ENCODE measurements at places on chromosomes 6 and 20. TPM values are rescaled to one million over a fixed set of nuclear protein-coding genes. Genes with fewer than 3 reads are reported as not detected.
A peak's percentile ranks its signal among the peaks of the same experiment; 100 is the strongest.

DNA sequence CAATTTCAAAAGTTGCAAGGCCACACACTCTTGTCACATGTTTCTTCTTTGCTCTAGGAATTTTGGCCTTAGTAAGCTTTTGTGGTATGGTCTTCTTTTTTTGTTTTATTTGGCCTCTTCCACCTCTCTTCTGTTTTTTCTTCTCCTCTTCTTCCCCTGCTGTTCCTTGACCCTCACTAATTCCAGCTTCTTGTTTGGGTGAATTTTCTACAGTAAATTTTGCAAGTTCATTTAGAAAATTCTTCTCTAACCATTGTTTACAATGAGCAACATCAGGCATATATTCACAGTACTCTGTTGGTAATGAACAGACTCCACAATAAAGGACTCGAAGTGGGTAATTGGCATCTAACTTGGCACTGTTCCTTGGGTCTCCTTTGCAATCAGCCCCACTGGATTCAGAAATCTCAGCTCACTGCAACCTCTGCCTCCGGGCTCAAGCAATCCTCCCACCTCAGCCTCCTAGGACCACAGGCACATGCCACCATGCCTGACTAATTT is 5.0 kb downstream of the ASIP start:
- no peak for DNase-seq

PIGT gene
- 129 TPM for total RNA-seq

- DNase-seq, result peak; percentile 15
Observed at GRCh38 chr20:47809161-47809960, 24.1 kb upstream of the SULF2 start.

DNA sequence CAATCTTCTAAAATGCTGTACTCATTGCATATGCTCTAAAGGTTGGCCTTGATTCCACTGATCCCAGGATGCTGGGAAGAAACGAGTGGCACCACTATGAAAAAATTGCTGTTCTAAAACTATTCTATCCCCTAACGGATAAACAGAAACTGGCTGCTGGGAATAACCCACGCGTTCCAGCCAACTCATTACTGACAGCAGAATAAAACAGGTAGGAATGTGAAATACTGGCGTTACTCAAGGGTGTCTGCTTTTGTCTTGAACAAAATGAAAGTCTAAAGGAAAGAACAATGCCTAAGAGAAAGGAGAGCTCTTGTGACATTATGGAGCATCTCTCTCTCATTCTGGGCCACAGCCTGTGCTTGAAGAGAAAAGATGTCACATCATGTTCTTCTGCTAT is 26.1 kb downstream of the GPR63 start:
- no peak for DNase-seq

SGK2 gene
- total RNA-seq, result 7.9 TPM

- DNase-seq, result no peak
Observed at GRCh38 chr20:11352041-11352440, 565.7 kb upstream of the BTBD3 start.

GRCh38 chr6:21885532-21886114 is 292.1 kb downstream of the SOX4 start:
- peak; percentile 59 for DNase-seq

GPLD1 gene
- total RNA-seq, result 1.9 TPM

DNA sequence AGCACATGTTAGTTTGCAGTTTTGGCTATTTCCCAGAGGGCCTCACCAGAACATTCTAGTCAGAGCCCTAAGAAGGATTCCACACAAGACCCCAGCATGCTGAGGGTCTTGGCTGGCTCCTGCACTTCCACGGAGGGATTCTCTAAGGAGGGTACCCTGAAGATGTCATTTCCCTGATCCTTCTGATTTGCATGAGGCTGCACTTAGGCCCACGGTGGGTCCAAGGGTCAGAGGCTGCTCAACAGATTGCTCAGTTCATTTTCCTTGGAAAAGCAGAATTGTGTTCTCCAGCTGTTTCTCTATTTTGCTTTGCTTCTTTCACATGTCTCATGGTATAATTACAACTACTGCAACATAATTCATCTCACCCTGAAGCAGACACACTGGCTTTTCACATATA is 22.2 kb downstream of the PREP start:
- DNase-seq, result no peak

- DNase-seq, result no peak
Observed at GRCh38 chr6:129267028-129267427, 384.1 kb downstream of the LAMA2 start.

XRN2 gene
- total RNA-seq, result 37.1 TPM

MUC21 gene
- total RNA-seq, result not detected

SMPD2 gene
- total RNA-seq, result 5.7 TPM

COL9A3 gene
- 4.7 TPM for total RNA-seq

GRCh38 chr20:32019563-32020463 is 9.6 kb downstream of the CCM2L start:
- no peak for DNase-seq

DNA sequence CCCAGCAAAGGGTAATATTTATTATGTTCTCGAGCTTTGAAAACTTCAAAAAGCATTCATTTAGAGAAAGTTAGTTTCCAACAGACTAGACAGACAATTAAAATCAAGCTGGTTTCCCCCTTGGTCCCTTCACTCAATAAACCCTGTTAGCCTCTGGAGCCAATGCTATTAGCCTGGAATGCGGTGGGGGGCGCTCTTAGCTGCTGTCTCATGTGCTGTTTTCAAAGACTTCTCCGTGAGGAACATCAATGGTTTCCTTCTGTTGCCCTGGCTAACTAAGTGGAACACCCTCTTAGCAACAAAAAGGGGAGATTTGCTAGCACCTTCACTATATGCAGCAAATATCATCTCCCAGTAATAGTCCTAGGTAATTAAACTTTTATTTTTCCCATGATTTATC is 86.4 kb downstream of the LY86 start:
- DNase-seq, result no peak

SPAG4 gene
- total RNA-seq, result 2.5 TPM

- DNase-seq, result no peak
Observed at GRCh38 chr6:63529498-63529897, 42.8 kb upstream of the LOC128125822 start.

DNA sequence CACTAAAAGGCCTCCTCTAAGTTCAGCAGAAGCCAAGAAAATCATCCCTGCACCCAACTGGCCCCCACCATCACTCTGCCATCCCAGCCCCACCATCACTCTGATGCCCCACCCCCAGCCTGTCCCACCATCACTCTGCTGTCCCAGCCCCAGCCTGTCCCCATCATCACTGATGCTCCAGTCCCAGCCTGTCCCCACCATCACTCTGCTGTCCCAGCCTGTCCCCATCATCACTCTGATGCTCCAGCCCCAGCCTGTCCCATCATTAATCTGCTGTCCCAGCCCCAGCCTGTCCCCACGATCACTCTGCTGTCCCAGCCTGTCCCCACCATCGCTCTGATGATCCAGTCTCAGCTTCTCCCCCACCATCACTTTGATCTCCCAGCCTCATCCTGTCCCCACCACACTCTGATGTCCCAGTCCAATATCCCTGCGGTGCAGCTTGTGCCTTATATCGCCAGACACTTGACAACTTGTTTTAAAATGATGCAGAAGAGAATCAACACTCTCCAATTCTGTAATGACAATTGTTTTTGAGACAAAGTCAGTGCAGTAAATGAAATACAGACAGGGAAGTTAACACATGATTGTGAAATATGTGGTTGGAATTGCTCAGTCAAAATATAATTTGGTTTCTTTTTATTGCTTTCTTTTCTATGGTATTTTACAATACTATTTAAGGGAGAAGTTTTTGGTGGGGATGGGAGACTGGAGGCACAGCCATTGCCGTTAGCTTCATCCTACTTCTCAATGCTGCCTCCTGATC is 100.8 kb downstream of the TNFAIP3 start:
- DNase-seq, result no peak

- DNase-seq, result no peak
Observed at GRCh38 chr6:18424201-18424600, 37.1 kb downstream of the RNF144B start.

- DNase-seq, result no peak
Observed at GRCh38 chr6:20891161-20891560, 356.9 kb downstream of the CDKAL1 start.

- DNase-seq, result peak; percentile 58
Observed at GRCh38 chr6:14713008-14713960, 532.6 kb upstream of the JARID2 start.

- no peak for DNase-seq
Observed at GRCh38 chr20:47338131-47338628, 18.3 kb downstream of the ZMYND8 start.

- DNase-seq, result no peak
Observed at GRCh38 chr6:107305391-107305790, 154.0 kb downstream of the PDSS2 start.

VSX1 gene
- total RNA-seq, result not detected

GRCh38 chr6:146892613-146893401 is 294.0 kb downstream of the ADGB start:
- no peak for DNase-seq

DNA sequence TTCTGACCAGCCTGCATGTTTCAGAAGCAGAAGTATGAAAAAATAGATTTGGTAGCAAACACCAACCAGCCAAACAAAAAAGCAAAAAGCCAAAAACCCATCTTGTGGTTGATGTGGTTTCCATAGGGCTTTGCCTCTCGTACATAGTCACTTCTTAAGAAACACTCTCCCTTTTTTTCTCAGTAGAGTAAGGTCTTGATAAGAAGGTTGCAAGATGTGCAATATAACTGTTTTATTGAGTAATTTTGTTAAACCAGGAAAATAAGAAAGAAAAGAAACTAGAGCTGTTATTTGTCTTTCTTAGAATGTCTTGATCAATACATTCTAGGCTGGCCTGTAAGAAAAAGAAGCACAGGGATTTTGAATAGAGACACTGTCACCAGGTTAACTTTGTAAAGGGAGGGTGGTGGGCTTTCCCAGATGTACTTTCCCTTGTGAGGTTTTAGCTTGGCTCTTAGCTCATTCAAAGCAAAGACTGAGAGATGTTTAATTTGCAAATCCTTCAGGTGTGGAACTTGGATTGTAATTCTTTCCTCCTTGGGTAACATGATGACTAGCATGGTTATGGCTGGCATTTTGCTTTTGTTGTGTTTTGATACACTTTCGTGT is 49.7 kb downstream of the AKAP12 start:
- no peak for DNase-seq

TXLNB gene
- 60.4 TPM for total RNA-seq

GRCh38 chr20:3077618-3078134 is 6.3 kb downstream of the OXT start:
- DNase-seq, result no peak

DNA sequence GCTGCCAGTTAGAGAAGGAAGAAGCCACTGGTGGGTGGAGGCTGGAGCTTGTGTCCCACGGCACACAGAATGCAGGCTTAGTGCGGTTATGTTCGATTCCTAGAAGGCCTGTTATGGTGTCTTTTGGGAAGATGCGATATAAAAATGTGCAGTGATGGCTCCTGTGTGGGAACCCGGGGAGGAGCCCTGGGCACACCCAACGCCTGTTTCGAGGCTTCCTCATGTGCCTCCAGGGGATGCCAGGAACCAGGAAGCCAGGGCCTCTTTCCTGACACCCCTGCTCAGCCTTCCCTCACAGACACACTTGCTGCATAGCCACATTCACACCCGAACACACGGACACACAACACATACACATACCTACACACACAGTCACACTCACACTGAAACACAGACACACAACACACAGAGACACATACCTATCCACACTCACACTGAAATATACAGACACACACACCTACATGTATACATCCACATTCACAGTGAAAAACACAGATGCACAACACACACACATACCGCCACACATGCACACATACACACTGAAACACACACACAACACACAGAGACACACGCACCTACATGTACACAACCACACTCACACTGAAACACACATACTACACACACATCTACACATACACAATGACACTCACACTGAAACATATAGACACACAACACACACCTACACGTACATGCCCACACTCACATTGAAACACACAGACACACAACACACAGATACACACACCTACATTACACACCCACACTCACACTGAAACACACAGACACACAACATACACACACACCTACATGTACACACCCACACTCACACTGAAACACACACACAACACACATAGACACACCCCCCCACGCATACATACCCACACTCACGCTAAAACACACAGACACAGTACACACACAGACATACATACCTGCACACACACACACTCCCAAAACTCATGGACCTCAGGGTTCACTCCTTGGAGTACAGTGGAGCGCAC is 1.2 kb upstream of the CST11 start:
- DNase-seq, result no peak

DNA sequence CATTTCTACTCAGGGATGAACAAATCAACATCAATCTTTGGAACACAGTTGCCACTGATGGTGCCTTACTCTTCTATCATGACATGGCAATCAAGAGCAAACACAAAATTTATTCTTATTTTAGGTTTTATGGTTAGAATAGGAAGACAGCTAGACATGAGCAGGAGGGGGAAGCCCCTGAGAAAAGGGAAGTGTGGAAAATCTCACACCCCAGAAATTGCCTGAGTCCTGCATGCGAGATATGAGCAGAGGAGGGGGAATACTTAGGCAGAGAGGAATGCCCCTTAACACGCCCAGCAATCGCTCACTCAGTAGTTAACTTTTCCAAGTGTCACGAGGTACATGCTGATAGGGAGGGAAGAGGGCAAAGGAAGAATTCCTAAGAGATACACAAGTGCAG is 79.3 kb downstream of the PLG start:
- no peak for DNase-seq

GRCh38 chr6:135298455-135298854 is 117.3 kb downstream of the MYB start:
- no peak for DNase-seq

HCRTR2 gene
- not detected for total RNA-seq

DNA sequence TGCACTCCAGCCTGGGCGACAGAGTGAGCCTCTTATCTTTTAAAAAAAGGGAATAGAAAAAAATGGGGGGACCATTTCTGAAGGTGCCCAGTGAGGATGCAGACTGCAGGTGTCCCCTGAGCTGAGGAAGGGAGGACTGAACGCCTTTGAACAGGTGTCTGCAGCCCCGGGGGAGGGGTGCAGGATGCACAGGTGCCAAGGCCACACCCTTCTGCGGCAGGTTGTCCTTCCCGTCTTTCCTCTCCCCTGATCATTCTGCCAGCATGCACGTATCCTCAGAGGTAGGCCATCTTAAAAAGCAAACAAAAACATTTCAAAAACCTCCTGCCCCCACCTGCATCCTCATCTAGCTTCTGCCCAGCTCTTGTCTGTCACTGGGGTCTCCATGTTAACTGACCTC is 101.3 kb downstream of the MTHFD1L start:
- DNase-seq, result no peak

IMPG1 gene
- not detected for total RNA-seq

DNA sequence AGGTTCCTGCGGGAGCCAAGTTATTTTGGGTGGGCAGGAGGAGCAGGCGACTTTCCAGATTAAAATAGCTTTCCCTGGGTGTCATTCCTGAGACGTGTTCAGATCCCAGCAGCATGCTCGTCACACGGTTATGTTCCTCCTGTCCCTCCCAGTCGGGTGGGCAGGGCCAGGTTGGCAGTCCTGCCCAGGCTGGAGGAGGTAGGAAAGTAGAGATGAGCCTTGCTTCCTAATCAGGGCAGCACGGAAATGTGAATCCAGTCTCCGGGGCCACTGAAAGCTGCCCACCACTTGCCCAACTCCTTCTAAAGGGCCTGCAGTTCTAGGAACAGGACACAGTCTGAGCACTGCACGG is 137.0 kb downstream of the MRPL14 start:
- DNase-seq, result peak; percentile 47
